ENCODE measurements at places on chromosomes 4 and X.

DNA sequence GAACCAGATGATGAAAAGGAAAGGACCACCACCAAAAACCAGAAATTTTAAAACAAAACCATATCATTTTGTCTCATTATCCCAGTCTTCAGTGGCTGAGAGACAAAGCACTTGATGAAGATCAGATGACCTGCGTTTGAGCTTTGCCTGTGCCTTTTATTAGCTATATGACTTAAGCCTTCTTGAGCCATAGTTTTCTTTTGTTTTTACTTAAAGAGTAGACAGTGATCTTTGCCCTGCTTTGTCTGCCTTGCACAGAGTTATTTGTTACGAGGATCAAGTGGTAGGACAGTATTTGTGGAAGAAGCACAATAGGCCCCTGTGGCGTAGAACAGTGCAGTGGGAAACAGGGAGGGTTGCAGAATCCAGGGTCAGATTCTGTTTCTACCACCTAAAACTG, 89.9 kb downstream of the SLC10A6 start:
- no peak for DNase-seq

DNA sequence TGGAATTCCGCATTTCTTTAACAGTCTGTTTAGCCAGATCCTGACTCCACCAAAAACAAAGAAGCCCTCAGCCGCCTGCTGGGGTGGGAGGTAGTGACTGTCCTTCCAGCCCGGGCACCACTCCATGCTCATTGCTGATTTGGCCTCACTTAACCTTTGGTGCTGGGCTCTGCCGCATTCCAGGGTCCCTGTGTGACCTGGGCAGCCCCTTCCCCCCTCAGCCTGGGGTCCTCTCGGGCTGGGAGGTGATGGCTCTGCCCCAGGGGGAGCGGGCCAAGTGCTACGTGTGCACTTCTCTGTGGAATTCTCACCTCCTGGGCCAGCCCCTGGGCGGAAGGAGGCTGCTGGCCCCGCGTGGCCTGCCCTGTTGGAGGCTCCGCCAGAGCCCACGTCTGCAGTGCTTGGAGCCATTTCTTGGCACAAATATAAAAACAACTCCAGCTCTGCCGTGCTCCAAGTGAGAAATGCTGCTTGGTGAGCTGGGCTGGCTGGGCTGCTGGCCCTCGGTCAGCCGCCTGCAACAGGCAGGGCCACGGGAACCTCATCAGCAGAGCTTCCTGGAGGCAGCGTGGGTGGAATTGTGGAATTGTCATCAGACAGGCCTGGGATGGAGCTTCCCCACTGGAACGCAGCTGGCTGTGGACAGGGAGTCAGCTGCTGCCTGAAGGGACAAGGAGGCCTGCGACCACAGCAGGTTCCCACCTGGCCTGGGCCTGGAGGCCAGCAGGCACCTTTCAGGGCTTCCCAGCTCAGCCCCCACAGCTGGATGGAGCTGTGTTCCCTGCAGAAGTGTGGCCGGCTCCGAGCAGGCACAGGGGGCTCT, 66.0 kb downstream of the TRMT44 start:
- no peak for DNase-seq

- no peak for DNase-seq
These were observed 128.2 kb downstream of the ANAPC10 start for GRCh38 chr4:144969821-144970220.

DNA sequence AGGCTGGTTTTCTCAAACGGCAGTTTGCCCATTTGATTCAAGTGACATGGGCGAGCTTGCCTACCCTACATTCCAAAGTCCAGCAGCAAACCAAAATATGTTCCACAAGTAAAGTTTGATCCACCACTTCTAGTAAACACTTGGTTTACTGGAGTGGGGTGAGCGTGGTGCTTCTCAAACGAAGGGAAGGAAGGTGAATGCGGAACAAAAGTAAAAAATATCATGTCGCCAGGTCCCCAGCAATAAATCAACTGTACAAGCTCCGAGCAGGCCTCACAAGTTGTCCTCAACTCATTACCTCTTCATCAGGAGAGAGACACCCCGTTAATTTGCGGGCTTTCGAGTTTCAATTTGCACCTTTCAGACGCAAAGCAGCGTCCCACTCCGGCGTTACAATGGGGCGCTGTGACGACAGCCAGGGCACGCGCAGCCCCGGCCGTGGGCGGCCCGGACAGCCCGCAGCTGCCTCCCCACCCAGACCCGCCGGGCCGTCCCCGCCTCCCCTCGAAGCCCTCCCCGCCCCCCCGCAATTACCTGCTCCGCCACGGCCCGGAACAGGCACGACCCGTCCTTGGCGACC, 1.0 kb downstream of the OTUD4 start:
- peak; percentile 87 for DNase-seq

DNA sequence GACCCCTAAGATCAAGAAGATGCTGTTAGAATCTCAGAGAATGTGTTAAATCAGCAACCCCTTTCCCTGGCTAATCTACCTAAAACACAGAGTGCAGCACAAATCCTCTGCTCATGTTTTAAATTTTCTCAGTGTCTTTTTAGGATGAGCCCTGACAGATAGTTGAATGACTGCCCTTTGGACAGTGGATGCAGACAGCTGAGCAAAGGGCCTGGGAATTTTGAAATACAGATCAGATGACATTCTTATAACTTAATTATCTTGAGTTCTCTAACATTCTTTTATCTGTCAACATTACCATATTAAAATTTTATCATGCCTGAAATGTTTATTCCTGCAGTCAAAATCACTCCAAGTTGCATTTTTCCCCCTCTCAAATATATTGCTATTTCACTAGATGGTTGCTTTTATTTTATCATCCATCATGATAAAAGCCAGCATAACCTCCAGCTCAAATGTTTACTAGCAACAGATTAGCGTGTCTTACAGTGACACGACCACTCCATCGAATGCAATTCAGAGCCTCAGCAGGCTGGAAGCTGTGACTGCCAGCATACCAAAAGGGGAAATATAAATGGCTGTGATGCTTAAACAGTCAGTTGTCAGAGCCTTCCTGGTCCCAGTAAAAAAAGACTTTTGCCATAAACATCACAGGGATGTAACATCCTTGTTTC, 22.8 kb upstream of the ARHGAP24 start:
- no peak for DNase-seq

- no peak for DNase-seq
These were observed 161.6 kb downstream of the CHIC2 start for GRCh38 chr4:53902786-53903185.

GRCh38 chr4:171461191-171461590, 352.0 kb upstream of the GALNTL6 start:
- no peak for DNase-seq

- peak; percentile 41 for DNase-seq
These were observed 4.2 kb downstream of the MID1 start for GRCh38 chrX:10615931-10616774.

- DNase-seq, result no peak
These were observed 29.8 kb upstream of the IRAK1 start for GRCh38 chrX:154049209-154050112.

GRCh38 chr4:4415806-4416805, 29.2 kb downstream of the NSG1 start:
- no peak for DNase-seq

GRCh38 chr4:37795581-37796195, 30.8 kb upstream of the PGM2 start:
- DNase-seq, result no peak

- DNase-seq, result no peak
These were observed 12.3 kb downstream of the PYURF start for GRCh38 chr4:88511236-88511635.

GRCh38 chr4:147042046-147042445, 96.4 kb upstream of the TTC29 start:
- no peak for DNase-seq

- DNase-seq, result no peak
These were observed 18.0 kb downstream of the CRMP1 start for GRCh38 chr4:5874811-5875449.

DNA sequence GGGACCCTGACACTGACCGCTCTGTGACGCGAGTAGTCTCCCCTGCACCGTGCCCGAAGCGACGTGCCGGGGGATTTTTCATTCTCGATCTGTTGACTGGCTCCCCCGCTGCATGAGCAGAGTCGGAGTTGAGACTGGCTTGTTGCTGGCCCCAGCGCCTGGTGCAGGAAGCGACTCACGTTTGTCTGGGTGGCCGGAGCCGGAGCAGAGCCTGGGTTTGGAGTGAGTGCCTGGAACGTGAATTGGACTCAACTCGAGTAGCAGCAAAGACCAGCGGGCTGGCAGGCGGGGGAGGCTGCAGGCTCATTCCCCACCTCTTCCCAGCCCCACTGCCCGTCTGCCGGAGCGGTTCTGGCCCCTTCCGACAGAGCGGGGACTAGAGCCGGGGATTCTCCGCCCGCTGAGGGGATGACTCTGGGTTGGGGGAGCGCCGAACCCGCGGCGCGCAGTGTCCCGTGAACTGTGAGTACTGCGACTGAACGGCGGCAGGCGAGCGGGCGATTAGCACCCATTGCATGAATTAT, 554 bp downstream of the PCDH7 start:
- DNase-seq, result no peak

DNA sequence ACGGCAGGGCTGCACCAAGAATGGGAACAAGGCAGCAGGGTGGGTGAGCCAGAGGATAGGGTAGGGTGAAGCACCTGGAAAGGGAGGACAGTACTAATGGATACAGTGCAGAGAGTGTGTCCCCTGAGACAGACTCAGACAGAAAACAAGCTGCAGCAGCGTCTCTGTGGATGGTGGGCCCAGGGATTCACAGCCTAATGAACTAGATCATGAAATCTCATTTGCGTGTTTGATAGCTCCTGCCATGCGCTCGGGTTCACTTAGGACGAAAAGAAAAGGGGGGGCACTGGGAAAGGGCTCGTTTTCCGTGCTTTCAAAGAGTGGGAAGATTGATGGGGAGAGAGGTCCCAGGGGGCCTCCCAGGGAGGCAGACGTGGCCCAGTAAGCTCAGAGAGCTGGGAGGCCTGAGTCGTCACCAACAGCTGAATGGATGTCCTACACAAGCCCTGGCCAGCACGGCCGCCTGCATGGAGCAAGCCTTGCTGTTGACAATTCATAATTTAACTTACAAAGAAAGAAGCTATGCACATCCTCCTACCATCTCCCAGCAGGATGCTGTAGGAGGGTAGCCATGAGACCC, 446.9 kb downstream of the BCOR start:
- no peak for DNase-seq

GRCh38 chr4:36183232-36183631, 61.1 kb downstream of the ARAP2 start:
- DNase-seq, result no peak

- DNase-seq, result no peak
These were observed 44.8 kb downstream of the UGT2A3 start for GRCh38 chr4:68906780-68907137.

GRCh38 chr4:94544811-94545210, 93.1 kb downstream of the PDLIM5 start:
- DNase-seq, result no peak

GRCh38 chr4:46505131-46505530, 115.2 kb upstream of the GABRA2 start:
- DNase-seq, result no peak

DNA sequence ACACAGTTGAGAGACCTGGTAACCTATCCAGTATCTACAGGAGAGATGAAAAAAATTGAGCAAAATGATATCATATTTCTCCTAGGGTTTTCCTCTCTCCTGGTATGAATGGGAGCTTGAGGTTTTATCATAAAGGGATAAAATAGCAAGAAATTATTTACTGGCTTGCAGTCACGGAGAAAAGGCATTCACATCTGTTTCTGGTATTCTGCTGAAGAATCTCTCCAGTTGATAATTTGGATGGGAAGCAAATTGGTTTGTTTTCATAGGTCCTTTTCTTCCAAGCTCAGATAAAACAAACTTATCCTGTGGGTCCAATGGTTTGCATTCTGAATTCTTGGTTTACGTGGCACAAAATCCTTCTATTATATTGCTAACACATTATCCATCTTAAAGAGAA, 83.1 kb upstream of the GYPA start:
- DNase-seq, result no peak

GRCh38 chr4:26732356-26732755, 128.3 kb upstream of the STIM2 start:
- no peak for DNase-seq

DNA sequence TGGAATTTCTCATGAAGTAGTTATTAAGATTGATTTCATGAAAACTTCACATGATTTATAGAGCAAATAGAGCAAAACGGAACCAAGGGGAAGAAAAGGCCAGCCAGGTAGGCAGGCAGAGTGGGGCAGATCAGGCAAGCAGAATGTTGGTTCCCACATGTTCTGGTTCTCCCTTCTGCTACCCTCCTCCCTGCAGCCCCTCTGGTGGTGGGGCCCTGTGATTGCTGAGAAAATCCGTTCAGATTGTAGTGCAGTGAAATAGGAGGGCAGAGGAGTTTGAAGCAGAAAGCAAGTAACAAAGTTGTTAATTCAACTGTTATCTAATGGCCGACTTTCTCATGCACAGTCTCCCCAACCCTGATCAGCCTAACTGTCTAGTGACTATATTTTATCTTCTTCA, 185.3 kb downstream of the MID1IP1 start:
- no peak for DNase-seq

DNA sequence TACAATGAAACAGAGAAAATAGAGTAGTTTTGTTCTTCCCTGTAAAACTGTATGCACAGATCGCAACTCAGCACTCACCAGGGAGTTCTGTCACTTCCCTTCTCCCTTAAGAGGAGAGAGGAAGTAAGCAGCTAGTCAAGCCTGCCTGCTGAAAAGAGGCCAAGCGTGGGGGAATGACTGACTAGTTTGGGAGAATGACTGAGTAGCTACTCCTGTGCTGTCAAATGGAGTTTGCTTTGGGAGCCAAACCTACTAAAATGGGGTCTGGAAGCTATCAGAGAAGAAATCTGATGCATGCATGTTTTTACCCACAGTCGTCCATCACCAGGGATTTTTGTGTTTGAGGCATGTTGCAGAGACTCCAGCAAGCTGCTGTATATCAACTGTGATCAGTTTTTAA, 54.6 kb upstream of the LHFPL1 start:
- peak; percentile 57 for DNase-seq

- no peak for DNase-seq
These were observed 34.3 kb downstream of the TFDP3 start for GRCh38 chrX:133183806-133184205.

DNA sequence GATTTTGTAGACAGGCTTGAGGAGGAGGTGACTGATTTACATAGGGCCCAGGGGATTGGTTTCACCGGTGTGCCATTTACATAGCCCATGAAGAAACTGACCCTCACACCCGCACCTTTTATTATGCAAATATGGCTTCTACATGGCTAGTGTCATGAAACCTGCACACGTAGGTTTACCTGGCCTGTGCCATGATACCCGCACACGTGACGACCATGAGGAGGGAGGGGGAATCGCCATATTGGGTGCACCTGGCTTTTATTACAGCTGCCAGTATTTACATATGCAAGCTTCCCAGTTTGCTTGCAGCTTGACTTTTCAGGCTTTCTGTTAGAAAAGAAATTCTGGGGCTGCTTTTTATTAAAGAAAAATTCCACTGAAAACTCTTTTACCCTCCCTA, 359.7 kb downstream of the ADAM29 start:
- no peak for DNase-seq
